Upper lobe of left lung (tissue), 6 donors: ENCODE measurements at places on chromosomes 13 and 19.

DNA sequence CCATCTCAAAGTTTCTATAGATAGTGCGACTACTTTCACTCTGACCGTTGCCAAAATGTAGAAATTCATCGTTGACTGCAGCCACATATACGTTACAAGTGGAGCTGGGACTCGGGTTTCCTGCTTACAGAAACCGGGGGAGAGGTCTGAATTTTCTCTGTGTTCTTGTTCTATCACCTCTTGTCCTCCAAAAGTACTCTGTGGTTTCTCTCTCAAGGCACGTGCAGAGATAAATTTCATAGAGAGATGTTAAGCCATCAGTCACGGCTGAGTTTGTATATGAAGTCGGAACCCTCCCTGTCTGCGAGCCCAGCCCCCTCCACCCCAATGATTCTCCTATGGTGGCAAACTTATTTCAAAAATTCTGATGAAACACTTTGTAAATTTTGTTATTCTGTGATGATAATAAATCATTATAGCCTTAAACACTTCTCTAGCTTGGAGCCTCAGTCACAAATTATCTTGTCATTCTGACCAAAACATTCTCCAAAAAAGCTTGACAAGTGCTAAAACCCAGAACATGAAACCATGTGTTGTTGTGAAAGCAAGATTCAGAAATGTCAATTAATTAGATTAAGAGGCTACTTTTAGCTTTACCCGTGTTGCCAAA lies 87.5 kb downstream of the TSHZ3 start:
- DNase-seq = no peak

- DNase-seq = no peak
These were observed 395.9 kb downstream of the KCNRG start for GRCh38 chr13:50410921-50411746.

DNA sequence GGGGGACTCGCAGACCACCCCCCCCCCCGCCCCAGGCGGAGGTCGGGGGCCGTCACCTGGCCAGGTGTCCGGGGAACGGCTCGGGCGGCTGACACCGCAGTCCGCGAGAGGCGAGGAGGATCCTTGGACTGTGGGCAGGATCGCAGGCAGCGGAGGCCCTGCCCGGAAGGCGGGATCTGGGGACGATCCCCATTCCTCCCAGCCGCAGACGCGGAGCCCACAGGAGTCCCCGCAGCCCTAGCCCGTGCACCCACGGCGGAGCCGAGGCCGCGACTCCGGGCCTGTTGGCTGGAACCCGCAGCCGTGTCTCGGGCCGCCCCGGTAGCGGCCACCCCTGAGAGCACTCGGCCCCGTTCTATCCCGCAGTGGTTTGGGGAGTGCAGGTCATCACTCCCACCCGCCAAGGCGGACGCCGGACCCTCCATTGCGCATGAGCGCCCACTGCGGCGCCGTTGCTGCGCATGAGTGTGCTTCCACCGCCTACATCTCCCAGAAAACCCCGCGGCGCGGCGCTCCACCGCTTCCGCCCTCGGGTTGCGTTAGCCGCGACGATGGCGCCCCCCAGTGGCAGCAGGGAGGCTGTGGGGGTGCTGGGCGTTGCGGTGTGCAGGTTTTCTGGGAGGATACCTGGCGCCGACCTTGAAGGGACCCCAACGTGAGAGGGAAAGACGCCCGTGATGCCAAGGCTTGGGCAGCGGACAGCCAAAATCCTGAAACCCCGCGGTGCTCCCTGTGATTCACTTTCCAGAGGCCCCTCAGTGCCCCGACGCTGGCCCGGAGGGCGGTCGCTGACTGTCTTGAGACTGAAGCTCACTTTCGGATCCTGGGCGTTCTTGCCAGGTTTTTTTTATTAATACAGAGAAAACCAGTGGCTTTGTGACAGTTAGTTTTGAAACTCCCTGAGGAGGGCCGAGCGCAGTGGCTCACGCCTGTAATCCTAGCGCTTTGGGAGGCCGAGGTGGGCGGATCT lies 4.4 kb upstream of the ZNF329 start:
- DNase-seq = peak; percentile 93

GRCh38 chr13:33537026-33537425 lies 251.5 kb upstream of the STARD13 start:
- no peak for DNase-seq

- no peak for DNase-seq
These were observed 10.7 kb upstream of the SULT2A1 start for GRCh38 chr19:47896773-47897172.
